Skeletal muscle cell (primary cell): ENCODE measurements at places on chromosomes 11 and 22.

DNA sequence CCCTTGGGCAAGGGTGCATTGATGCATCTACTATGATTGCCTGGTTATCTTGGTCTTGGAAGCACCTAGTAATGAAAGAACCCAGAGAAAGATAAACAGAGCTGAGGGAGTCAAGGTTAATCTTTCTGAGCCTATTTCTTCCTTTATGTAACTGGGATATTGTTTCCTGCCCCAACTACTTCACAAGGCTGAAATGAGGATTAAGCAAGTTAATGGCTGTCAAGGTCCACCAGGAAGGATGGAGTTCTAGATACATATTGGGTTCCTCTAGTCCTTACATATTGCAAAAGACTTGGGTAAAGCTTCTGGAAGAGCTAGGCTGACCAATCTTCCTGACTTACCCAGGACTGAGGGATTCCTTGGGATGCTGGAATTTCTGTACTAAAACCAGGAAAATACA lies 589.8 kb downstream of the INSC start:
- DNase-seq: no peak

- no peak for DNase-seq
Observed at GRCh38 chr22:28252539-28252938, 333.5 kb upstream of the PITPNB start.

DNA sequence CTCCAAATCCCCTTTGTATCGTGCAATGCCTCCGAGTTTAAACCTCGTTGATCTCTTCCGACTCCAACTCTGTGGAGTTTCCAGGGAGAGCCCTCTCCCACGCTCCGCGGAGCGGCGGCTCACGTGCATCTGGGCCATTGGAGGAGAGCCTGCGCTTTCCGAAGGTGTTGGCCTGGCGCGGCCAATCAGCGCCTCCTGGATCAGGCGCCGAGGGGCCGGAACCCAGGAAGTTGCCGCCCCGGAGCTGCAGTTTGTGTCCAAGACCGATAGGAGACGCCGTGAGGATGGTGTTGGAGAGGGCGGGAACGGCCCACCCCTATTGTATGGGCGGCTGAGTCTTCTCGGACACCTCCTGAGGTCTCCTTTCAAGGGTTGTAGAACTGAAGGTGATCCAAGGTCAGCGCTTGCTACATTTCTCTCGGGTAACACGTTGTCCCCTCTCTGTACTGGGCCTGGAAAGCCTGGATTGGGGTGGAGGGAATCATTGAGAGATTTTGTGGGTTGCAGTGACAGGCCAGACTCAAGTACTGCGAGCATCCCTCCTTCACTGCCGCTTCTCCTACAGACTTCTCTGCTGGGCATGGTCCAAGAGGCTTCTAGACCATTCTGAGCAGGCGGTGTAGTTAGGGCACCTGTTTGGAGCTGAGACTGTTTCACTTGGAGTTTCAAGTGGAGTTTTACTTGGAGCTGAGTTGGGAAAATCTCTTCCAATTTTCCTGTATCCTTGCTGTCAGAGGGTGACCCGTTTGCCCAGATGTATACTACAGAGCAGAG lies 1.7 kb downstream of the ADAMTS15 start:
- DNase-seq: no peak

GRCh38 chr11:126154691-126155090 lies 56.8 kb downstream of the RPUSD4 start:
- DNase-seq: no peak
